ENCODE measurements at places on chromosomes 4 and X.

DNA sequence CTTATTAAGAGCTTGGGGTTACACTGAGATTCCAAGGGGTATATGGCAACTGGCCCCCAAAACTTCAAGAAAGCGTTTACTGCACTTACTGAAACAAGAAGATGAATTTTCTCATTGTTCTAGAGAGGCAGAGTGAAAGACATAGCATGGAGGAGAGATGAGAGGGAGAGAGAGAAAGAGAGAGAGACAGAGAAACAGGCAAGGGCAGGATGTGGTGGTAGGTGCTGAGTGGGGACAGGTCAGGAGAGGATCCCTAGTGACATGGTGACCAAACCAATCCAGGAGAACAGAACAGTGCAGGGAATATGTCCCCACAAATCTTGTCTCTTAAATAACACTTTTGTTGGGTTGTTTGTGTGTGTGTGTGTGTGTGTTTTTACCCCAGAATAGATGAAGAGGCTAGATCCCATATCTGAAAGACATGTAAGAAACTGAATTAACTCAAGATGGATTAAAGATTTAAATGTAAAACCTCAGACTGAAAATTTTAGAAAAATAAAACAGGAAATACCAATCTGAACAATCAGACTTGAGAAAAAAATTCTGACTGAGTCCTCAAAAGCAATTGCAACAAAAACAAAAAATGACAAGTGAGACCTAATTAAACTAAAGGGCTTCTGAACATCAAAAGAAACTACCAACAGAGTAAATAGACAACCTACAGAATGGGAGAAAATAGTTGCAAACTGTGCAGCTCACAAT, 202.2 kb downstream of the QDPR start:
- DNase-seq, result no peak

GRCh38 chr4:76980261-76980660, 30.7 kb downstream of the SEPTIN11 start:
- no peak for DNase-seq

- DNase-seq, result no peak
Measured at GRCh38 chr4:147913137-147913536, 181.2 kb downstream of the ARHGAP10 start.

DNA sequence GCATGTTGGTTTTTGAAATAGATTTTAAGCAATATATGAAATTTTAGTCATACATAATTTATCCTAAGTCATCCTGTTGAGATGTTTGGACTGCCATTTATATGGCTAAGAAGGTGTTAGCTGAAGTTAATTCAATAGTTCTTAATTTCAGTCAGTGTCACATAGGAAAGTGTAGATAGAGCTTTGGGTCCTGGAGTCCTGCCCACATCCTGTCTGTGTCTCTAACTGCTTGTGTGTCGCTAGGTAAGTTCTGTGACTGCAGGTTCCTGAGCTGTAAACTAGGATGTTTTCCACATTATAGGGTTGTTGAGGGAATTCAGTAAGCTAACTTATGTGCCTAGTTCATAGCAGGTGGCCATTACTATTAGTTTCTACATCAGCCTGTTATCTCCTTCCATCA, 20.7 kb downstream of the OFD1 start:
- DNase-seq, result no peak

- DNase-seq, result no peak
Measured at GRCh38 chr4:151712777-151713176, 48.0 kb downstream of the GATB start.

DNA sequence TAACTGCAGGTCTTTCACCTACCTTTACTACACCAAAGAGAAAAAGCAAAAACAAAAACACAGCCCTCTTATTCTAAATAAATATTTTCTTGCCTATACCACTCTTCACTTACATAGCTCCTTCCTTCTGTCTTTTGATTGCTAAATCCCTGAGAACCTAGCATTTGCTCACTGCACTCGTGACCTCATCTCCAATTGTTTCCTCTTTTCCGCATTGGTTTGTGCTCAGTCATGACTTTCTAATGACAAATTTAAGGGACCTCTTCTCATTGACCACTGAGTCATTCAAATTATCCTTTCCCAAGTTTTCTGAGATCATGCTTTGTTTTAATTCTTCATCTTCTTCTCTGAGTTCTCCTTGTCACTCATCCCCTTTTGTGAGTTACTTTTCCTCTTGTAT, 1697.1 kb downstream of the STIM2 start:
- DNase-seq, result no peak

GRCh38 chr4:143189528-143189927, 4.8 kb downstream of the USP38 start:
- DNase-seq, result no peak

DNA sequence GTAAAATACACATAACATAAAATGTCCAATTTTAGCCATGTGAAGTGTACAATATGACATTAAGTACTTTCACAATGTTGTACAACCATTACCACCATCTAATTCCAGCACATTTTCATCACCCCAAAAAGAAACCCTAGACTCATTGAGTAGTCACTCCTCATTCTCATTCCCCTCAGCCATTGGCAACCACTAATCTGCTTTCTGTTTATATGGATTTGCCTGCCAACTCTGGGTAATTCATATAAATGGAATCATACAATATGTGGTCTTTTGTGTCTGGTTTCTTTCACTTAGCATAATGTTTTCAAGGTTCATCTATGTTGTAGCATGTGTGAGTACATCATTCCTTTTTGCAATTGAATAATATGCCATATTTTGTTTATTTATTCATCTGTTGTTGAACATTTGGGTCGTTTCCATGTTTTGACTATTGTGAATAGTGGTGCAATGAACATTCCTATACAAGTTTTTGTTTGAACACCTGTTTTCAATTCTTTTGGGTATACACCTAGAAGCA, 43.0 kb downstream of the EIF2S3 start:
- DNase-seq, result no peak

- no peak for DNase-seq
Measured at GRCh38 chrX:120568609-120569008, 7.8 kb upstream of the CUL4B start.

GRCh38 chr4:19213388-19213787, 1038.3 kb upstream of the SLIT2 start:
- no peak for DNase-seq

- no peak for DNase-seq
Measured at GRCh38 chr4:15233626-15234025, 194.2 kb upstream of the C1QTNF7 start.

DNA sequence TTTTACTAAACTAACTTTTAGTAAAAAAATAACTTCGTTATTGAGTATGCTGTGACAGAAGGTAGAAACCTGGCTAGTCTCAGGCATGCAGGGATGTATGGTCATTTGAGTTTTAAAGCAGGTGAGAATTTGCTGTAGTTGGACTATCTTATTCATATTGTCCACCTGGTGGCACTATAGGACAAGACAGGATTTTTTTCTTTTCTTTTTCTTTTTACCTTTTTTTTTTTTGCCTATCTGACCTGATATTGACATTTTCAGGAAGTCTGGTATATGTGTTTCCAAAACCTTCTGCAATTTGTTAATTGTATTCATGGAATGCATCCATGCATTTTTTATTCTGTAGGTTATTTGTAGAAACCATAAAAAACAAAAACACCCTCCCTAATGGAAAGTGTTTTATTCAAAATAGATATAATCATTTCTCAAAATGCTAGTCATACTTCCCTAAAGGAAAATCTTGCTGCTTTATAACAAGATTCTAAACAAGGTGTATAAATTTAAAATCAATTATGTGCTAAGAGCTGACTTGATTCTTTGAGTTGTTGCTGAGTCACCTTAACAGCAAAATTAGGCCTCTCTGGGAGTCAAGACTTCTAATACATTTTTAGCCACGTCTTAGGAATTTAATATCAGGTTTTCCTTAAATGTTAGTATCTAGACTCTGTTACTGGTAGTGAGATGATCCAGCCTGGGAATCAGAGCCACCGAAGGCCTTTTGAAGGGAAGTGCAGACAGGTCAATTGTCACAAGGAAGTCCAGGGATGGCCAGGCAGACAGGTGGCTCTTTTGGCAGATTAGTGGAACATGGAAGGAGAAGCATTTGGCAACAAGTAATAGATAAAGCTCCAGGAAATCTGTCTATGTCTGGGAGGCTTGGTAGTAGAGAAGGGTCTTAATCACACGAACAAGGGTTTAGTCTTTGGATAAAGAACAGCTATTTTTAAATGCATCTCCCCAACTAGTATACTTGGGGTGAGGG, 201.3 kb upstream of the GNPDA2 start:
- DNase-seq, result no peak

DNA sequence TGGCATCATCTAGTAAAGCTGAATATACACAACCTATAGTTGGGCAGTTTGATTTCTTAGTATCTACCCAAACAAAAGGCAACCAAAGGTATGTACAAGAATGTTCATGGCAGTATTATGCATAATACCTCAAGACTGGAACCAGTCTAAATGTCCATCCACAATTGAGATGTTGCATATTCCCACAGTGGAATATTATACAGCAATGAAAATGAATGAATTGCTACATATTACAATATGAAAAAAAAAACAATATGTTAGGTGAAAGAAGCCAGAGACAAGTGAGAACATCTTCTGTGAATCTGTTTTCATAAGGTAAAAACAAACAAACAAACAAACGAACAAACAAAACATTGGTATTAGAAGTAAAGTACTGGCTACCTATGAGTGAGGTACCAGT, 11.6 kb upstream of the RAB28 start:
- no peak for DNase-seq

DNA sequence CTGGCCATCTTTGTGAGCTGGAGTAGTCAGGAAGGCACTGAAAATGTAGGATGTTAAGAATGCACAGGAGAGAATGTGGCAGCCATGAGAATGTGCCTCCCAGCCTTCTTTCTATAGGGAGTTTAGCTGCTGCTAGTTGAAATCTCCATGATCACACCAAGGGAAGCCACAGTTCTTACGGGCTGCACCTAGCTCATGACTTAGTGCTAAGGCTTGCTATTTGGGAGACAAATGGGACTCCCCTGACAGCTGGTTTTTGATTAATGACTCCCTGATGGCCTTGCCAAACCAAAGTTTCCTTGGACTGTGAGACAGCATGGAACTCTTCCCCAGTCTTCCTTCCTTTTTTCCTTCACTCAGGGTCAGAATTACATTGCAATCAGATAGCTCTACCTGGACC, 9.2 kb downstream of the CTSO start:
- DNase-seq, result no peak

DNA sequence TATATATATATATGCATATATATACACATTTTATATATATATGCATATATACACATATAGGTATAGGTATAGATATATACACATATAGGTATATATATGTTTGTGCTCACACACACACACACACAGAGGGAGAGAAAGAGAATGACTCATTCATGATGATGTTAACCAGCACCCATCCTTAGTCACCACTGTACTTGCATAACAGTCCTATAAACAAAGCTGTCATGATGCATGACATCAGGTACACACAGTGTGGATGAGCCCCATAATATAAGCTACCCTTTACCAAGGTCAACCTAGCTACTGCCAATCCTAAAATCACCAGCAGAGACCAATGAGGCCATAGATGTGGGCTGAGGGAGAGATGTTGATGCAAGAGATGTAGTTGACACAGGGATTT, 1408.0 kb downstream of the RAPGEF2 start:
- DNase-seq, result no peak

GRCh38 chr4:40924096-40924792, 174.5 kb downstream of the NSUN7 start:
- DNase-seq, result peak; percentile 30

DNA sequence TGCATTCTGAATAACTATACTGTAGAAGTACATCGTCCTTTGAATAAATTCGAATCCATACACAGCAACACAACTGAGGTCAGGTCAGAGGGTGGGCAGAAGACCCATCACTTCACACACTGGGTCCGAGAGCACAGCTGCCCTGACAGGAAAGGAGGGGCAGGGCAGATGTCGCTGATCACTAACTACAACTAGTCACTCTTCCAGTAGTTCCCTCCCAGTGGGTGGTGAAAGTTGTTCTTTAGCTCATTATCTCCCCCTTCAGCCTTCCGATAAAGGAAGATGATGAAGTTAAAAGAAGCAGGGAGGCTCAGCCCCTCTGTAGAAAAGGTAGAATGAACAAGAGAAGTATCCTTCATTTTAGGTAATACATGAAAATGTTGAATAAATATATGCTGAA, 278.9 kb downstream of the INPP4B start:
- peak; percentile 8 for DNase-seq

GRCh38 chrX:31811106-31811505, 739.3 kb upstream of the FTHL17 start:
- DNase-seq, result no peak

DNA sequence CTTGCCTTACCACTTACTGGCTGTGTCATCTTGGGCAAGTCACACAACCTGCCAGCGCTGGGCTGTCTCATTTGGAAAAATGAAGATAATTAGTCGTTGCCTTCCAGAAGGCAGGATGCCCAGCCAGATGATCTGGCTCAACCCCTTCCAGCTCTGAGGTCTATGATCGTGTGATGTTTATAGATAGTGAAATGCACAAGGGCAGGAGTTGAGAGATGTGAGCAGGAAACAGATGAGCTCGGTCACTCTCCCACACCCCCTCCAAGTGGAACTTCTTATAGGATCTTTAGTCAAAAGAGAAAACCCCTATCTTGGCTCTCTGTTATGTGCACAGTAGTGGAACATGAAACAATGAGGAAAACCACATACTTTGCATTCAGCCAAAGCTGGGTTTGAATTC, 336.8 kb upstream of the PPARGC1A start:
- DNase-seq, result no peak

DNA sequence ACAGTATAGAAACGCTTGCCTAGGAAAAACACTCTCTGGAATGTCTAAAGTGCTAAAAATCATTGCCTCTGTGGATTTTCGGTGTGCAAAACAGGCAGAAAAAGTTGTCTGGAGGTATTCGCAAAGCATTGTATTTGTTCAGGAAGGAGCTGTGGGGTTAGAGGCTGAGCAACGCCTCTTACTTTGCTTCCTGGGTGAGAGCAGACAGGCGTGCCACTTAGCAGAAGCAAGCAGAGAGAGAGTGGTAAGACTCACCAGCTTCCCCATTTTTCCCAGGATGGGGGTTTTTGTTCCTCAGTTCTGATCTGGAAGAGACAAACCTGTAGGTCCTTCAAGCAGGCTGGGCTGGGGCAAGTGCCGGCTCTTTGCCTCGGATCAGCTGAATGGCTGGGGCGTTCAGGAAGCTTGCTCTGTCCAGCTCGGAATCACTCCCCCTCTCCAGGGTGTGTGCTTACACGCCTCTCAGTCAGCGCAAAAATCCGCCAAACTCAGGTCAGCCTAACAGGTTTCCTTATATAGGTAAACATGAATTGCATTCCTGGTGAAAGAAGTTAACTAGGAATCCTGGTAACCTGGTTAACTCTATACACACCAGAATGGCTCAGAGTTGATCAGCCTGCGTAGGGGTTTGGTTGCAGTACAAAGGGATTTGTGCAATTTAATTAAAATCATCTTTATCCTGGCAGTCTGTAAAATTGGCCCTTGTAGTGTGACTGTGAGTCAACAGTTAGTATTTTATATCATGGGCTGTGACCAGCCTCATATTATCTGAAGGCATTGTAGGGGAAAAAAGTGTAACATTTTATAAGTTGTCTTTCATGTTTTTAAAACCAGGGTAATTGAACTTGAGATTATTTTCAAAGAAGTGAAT, 213.1 kb upstream of the MID1 start:
- no peak for DNase-seq

DNA sequence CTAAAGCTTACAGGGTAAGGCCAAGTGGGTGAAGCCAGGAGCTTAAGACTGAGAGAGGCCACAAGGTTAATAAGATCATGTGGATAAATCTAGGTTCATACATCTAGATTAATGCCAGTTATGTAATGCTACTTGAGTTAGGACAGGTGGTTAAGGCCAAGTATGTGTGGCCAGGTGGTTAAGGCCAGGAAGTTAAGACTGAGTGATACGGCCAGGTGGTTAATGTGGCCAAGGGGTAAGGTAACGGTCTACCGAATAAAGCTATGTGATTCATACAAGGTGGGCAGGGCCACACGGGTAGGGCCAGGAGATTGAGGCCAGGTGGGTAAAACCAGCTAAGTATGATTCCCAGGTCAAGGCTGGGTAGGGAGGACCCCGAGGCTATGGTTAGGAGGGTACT, 223.0 kb downstream of the TACR3 start:
- DNase-seq, result no peak
